ENCODE measurements at places on chromosomes 6 and 20. TPM values are rescaled to one million over a fixed set of nuclear protein-coding genes. Genes with fewer than 3 reads are reported as not detected.

GHRH gene
- not detected for total RNA-seq

LINC00237 gene
- total RNA-seq, result not detected

NMBR gene
- not detected for total RNA-seq

FAM184A gene
- 0.78 TPM for total RNA-seq

SLPI gene
- total RNA-seq, result not detected

ANKRD66 gene
- not detected for total RNA-seq

FAM83C gene
- total RNA-seq, result not detected

TFAP2B gene
- total RNA-seq, result not detected

HRH3 gene
- not detected for total RNA-seq

NKAIN2 gene
- not detected for total RNA-seq

SRMS gene
- not detected for total RNA-seq

NCOA7 gene
- total RNA-seq, result 12.8 TPM
